ENCODE measurements at places on chromosomes 6 and 20.

DNA sequence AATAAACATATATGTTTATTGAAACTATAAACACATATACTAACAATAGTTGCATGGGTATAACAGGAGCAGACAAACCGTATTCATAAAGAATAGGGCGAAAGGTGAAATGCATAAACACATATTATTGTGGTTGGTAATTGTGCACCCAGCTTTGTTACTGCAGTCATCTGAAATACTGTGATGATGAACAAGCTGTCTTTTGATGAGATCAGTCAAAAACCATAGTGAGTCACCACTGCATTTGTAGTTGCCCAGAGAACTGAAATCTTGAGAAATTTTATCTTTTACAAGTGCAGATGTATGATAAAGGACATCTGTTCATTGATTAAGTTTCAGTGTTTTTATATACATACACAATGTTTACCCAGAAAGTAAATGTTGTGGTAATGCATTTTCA is 133.7 kb downstream of the MYO6 start:
- no peak for DNase-seq

DNA sequence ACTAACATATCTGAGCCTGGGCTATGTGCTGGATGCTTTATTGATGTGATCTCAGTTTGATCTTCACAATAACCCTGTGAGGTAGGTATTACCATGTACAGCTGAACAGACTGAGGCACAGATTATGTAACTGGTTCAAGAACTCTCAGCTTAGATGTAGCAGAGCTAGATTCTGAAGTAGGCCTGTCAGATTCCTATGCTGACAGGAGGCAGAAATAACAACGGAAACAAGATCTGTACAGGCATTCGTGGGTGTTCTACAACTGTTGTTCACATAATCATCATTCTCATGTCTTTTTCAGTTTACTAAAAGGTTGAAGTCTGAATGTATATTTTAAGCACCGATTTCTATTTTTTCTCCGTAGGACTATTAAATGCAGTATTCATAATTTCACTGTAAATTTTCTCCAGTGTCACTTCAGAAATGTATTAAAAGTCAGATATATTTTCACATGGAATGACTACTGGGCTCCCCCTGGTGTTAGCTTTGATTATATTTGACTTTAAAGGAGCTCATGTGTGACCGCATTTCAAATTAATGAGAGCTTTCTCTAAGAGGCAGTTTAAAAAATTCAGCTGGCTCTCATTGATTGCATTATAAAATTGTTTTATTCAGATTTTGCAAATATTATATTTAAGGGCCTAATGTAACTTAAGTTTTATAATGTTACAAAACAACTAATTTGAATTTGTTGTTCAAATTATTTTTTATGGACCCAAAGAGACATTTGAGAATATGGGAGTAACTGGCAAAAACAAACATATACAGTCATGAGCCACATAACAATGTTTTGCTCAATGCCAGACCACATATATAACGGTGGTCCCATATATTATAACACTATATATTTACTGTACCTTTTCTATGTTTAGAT is 36.4 kb upstream of the SLC17A4 start:
- no peak for DNase-seq

- no peak for DNase-seq
These were observed 51.4 kb downstream of the HECA start for GRCh38 chr6:139186242-139186641.

- DNase-seq = no peak
These were observed 24.9 kb upstream of the PMEPA1 start for GRCh38 chr20:57734754-57735153.

DNA sequence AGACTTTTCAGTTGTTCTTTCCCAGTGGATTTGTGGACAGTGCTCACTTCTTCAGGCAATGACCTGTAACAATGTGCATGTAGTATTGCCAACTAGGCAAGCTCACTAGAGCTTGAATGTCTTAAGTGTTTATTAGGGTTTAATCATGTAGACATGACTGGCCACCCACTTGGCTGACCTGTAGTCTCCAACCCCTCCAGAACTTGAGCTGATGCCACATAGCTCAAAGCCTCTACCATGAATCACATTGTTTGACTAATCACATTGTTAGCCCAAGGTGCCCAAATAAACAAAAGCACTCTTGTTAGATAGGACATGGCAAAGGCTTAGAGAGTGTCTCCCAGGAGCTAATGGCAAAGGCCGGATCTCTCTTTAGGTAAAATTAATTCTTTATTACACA is 272.7 kb downstream of the GRIK2 start:
- no peak for DNase-seq

DNA sequence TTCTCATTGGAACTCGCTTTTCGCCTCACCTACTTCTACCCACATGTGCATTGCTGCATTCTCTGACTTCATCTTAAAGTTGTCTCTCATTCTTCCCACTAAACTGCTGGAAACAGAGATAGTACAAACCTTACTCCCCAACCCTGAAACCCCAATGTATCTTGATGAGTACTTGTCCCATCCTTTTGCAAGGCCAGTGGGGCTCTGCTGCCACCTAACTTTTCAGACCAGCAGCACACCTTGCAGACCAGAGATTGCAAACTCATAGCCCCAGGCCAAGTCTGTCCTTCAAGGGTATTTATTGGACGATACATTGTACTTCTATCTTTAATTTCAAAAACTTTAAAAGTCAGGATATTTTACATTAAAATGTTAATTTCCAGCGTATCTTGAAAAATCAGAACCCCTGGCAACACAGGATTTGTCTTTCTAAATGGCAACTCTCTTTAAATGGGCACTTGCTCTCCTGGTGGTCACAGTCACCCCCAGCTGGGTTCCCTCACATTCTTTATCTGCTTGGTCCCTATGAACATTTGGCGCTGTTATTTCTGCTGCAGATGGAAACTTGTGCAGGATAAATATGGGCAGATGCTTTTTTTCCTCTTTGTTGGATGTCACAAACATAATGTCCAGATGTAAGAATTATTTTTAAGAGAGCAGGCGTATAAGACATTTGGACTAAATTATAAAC is 83.9 kb downstream of the SOD2 start:
- DNase-seq = no peak

DNA sequence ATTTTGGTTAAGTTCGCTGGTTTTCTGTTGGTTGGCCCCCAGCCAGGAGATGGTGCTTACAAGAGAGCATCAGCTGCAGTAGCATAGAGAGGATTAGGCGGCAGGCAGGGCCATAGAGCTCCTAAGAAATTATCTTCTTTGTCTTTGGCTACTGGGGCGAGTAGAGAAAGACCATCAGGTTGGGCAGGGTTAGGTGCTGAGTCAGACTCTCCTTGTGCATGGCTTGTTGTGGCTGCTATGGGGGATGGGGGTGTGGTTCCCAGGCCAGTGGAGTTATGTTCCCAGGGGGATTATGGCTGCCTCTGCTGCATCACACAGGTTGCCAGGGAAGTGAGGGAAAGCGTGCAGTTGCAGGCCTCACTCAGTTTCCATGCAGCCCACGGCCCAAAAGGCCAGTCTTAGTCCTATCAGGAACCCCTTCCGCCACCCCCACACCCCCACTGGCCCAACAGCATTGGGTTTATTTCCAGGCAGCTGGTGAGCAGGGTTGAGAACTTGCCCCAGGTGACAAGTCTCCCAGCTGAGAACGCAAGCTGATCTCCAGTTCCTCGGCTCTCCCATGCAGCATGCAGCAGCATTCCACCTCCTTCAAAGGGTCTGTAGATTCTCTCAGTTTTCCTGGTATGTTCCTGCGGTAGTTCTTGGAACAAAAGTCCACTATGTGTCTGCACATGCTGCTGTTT is 243.7 kb downstream of the UTRN start:
- DNase-seq = peak; percentile 31

- no peak for DNase-seq
These were observed 2.0 kb upstream of the BCKDHB start for GRCh38 chr6:80104520-80104919.

DNA sequence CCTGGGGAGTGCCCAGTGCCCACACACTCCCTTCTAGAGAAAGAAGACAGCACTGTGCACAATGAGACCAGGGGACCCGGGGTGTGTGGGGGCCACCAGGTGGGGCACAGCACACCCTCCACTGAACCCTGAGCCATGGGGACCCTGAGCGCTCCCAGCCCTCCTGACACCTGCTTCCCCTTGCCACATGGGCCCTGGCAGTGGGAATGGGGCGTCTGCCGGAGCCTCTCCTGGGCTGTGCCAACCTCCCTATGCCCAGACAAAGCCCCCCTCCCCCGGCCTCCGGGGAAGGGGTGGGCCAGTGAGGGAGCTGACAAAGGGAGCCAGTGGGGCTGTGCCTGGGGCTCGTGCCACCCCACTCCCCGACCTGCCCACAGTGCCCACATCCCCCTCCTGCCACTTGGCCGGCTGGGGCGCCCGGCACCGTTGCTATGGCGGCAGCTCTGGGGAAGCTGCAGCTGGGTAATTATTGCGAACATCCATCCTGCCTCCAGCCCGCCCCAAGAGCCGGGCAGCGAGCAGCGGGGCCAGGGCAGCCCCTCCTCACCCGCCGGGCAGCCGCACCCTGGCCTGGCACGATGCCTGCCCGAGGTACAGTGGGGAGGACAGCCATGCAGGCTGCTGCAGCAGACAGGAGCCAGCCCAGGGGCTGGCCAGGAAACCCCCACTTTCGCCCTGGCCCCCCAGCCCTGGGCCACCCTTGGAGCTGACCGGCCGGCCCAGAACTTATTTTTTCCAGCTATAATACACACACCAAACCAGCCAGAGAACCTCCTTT is 41.9 kb upstream of the NOL4L start:
- peak; percentile 45 for DNase-seq

DNA sequence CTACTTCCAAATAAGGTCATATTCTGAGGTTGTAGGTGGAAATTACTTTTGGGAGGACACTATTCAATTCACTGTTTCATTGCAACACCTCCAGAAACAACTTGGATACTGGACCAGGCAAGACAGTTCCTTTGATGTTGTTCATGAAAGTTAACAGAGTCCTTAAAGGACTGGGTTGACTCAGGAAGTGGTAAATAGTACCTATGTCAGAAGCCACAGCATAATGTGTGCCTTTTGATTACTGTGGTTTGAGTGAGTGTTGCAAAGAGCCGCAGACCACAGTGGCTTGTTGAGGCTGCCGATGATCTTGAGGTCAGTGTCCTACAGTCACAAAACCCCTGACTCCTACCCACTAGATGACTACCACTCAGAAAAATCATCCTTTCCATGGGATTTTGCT is 10.9 kb downstream of the IL20RA start:
- DNase-seq = no peak

- DNase-seq = no peak
These were observed 259.3 kb upstream of the FAM83B start for GRCh38 chr6:54587277-54587676.

DNA sequence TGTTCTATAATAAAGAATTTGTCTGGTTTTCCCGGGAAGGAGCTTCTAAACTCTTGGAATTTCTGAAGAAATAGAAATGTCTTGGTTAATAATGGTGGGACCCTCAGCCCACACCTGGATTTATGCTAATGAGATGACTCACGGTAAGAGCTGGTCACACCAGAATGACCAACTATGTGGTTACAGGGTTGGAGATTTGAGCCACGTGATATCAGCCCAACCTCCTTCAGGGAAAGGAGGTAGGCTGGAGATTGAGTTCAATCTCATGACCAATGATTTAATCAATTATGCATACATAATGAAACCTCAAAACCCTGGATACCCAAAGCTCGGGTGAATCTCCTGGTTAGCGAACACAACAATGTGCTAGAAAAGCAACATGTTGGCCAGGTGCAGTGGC is 22.1 kb upstream of the CDKN1A start:
- DNase-seq = no peak

GRCh38 chr6:75946146-75946831 is 126.2 kb downstream of the IMPG1 start:
- DNase-seq = no peak

- DNase-seq = peak; percentile 79
These were observed 50.4 kb downstream of the BANF2 start for GRCh38 chr20:17749978-17750721.

DNA sequence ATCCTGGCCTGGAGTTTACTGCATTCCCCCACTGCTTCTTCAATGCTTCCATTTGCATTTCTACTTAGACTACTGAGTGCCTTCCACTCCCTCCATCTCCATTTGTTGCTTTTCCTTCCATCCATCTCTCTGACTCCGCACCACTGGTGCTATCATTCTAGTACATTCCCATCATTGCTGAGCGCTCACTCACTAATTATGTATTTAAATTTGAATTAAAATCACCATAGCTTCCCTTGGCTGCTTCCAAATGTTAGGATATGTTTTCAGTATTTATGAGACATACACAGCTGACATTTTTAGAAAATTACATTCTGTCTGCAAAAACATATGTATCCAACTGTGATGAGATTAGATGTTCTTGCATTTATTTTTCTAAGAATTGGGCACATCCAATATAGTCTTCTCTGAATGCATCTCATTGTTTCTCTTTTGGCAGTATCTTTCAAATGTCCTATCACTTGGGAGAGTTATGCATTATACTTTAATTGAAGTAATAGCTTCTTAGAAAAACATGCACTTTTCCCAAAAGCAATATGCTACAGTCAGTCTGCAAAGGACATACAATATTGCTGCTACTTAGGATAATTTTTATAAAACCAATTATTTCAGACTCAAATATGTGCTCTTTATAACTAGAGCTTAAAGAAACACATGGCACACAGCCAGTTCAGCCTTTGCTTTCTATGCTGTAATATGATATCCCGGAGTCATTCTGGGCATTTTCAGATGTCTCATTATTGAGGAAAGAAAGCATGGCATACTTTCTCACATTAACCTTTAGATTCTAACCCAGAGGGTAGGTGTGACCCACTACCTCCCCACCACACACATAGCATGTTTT is 12.1 kb upstream of the COL21A1 start:
- DNase-seq = no peak

GRCh38 chr6:89267918-89268317 is 47.2 kb downstream of the GABRR2 start:
- DNase-seq = no peak

DNA sequence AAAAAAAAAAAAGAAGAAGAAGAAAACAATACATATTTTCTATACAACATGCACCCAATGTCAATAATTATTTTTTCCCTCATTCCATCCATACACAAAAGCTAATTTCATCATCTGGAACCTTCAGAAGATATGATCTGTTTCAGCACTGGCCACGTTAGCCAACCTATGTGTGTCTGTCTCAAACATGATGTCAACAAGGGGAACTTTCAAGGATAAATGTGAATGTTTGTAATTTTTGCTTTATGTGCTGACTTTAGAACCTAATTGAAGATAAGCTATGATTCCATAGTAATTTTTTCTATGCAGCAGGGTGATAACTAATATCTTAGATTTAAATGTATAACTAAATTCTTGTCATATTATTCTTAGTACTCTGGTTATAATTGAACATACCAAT is 37.9 kb downstream of the IPCEF1 start:
- DNase-seq = no peak

DNA sequence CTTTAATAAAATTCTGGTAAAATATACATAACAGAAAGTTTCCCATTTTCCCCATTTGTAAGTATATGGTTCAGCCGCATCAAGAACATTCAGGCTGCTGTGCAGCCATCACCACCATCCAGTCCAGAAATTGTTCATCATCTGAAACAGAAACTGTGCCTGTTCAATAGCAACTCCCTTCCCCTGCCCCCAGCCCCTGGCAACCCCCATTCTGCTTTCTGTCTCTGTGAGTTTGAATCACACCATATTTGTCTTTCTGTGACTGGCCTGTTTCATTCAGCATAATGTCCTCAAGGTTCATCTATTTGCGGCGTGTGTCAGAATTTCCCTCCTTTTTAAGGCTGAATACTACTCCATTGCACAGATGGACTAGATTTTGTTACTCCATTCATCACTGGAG is 19.1 kb downstream of the VSTM2L start:
- no peak for DNase-seq

- no peak for DNase-seq
These were observed 60.9 kb upstream of the TAGAP start for GRCh38 chr6:159105716-159106115.

Measured in left ventricle myocardium superior (tissue), 1 donor.